ENCODE measurements at places on chromosomes 7 and 10. TPM values are rescaled to one million over a fixed set of nuclear protein-coding genes. Genes with fewer than 3 reads are reported as not detected.

DNA sequence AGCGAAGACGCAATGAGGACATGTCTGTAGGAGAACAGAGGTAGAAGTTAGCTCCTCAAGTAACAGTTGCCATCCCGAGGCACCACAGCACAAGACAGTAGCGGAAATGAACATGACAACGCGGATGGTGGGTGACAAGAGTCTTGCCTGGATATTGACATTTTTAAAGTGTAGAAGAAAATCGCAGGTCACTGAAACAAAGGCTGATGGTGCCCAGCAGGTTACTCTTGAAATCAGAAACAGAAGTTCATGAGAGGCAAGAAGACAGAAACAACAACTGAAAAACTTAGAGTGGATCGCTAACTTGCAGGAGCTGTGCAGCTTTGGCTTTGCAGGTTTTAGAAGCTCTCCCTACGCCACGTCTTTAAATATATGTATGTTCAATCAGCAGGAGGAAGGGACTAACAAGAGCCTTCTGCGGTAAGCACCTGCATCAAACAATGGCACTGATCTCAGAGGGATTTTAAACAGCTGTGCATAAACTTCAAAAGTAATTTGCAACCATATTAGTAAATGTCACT lies 1.8 kb downstream of the PRKCQ start:
- no peaks in the 10 kb centered on the region for H3K27me3 ChIP-seq
- no peak overlapping the region for H3K27ac ChIP-seq
- no peak for DNase-seq
- peak overlapping the region; percentile 91 for H3K4me3 ChIP-seq
- H3K36me3 ChIP-seq, result peaks cover 11% of the 10 kb centered on the region

- DNase-seq, result no peak
- H3K27me3 ChIP-seq, result no peaks in the 10 kb centered on the region
- no peak overlapping the region for H3K4me3 ChIP-seq
- H3K4me1 ChIP-seq, result peaks cover 11% of the 10 kb centered on the region
- H3K36me3 ChIP-seq, result no peaks in the 10 kb centered on the region
Measured at GRCh38 chr7:11330717-11331116, 357.0 kb downstream of the PHF14 start.

GRCh38 chr7:78398576-78398975 lies 600.0 kb downstream of the PHTF2 start:
- DNase-seq, result peak; percentile 56
- H3K4me1 ChIP-seq, result no peaks in the 10 kb centered on the region
- no peak overlapping the region for H3K27ac ChIP-seq
- no peaks in the 10 kb centered on the region for H3K27me3 ChIP-seq

DNA sequence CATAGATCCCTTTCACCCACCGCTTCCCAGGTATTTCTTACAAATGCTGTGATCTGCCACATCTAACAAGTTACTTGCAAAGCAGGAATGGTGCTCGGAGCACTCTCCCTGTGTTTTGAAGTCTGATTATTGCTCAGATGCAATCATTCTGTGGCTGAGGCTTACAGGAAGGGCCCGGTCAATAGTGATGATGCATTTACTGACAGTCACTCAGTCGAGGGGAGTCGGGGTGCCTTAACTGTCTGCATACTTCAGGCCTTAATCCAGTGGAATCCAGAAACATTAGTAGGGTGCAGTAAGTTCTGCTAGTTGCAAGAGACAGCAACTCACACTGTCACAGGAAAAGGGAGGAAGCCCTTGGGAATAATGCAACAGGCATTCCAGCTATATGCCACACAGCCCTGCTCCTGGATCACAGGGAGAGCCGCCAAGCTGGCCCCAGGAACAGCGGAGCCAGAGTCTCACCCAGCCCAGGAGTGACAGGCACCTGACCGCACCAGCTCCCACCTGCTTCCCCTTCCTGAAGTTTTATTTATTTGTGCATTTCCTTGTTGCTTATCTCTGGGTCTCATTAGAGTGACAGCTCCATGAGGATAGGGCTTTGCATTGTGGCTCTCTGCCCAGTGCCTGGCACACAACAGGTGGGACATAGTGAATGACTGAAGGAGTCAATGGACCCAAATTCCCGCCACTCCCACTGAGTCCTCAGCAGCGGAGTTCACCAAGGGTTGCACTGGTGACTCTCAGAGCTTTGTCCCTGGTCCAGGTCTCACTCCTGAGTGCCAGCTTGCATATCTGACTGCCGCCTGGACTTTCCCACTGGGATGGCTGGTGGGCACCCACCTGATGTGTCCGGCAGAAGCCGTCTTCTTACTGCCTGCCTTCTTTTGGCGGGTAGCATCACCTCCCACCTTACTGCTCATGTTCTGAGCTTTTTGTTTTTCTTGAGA lies 212.5 kb upstream of the SH2B2 start:
- H3K36me3 ChIP-seq, result peaks cover 28% of the 10 kb centered on the region
- H3K27ac ChIP-seq, result no peak overlapping the region
- no peak overlapping the region for H3K4me3 ChIP-seq

DNA sequence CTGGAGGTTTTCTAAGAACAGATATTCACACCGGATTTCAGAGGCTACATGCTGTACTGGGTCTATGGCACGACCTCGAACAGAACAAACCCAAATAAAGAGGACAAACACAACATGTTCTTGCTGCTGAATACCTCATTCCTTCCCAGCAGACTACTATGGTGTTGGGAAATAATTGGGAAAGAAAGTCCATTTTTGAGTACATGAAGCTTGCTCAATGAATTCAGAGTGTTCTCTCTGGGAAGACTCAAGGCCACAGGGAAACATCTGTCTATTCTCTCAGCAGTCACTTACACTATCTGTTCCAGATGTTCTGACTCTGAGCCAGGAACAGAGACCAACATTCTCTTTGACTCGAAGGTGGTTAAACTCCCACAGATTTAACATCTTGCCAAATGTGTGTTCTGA lies 30.9 kb downstream of the LAMB1 start:
- no peak overlapping the region for H3K27ac ChIP-seq
- no peaks in the 10 kb centered on the region for H3K27me3 ChIP-seq
- H3K36me3 ChIP-seq, result peaks cover 96% of the 10 kb centered on the region
- no peak for DNase-seq

IDI2 gene
- total RNA-seq, result not detected

STYXL1 gene
- total RNA-seq, result 65.4 TPM

All from endodermal cell (in vitro differentiated cells).